ENCODE measurements at places on chromosomes 16 and 17. TPM values are rescaled to one million over a fixed set of nuclear protein-coding genes. Genes with fewer than 3 reads are reported as not detected.

The AXIN1 gene
- 36.6 TPM for total RNA-seq

The MEIOC gene
- total RNA-seq: 3.0 TPM

The RPRML gene
- 0.99 TPM for total RNA-seq

The CACNG5 gene
- not detected for total RNA-seq

The NPIPB13 gene
- total RNA-seq: 0.62 TPM

The HS3ST3B1 gene
- 0.68 TPM for total RNA-seq
